WTC11 (cell line): ENCODE measurements at places on chromosomes 2 and 18. TPM values are rescaled to one million over a fixed set of nuclear protein-coding genes. Genes with fewer than 3 reads are reported as not detected.

GRCh38 chr2:101790857-101791256, 93.3 kb downstream of the MAP4K4 start:
- H3K36me3 ChIP-seq: peaks cover 8% of the 10 kb centered on the region; the same call in 1 of the 2 replicates
- peak overlapping the region; percentile 0; the same call in 1 of the 2 replicates for H3K27ac ChIP-seq

- no peaks in the 10 kb centered on the region for H3K4me1 ChIP-seq
- DNase-seq: no peak
- no peak overlapping the region for H3K27ac ChIP-seq
- H3K4me3 ChIP-seq: no peak overlapping the region
- peaks cover 6% of the 10 kb centered on the region for H3K27me3 ChIP-seq
Observed at GRCh38 chr2:62604336-62604735, 98.3 kb upstream of the TMEM17 start.

The PLEKHH2 gene
- total RNA-seq: 5.8 to 7.1 TPM (median 7.0 TPM) in 3 replicates

GRCh38 chr2:109032229-109032820, 43.3 kb upstream of the EDAR start:
- peaks cover 61% of the 10 kb centered on the region for H3K27me3 ChIP-seq
- H3K27ac ChIP-seq: no peak overlapping the region; the same call in 1 of the 2 replicates
- H3K36me3 ChIP-seq: peaks cover 6% of the 10 kb centered on the region
- peak overlapping the region; percentile 73 for H3K4me3 ChIP-seq
- H3K4me1 ChIP-seq: peaks cover 23% of the 10 kb centered on the region
- DNase-seq: no peak

DNA sequence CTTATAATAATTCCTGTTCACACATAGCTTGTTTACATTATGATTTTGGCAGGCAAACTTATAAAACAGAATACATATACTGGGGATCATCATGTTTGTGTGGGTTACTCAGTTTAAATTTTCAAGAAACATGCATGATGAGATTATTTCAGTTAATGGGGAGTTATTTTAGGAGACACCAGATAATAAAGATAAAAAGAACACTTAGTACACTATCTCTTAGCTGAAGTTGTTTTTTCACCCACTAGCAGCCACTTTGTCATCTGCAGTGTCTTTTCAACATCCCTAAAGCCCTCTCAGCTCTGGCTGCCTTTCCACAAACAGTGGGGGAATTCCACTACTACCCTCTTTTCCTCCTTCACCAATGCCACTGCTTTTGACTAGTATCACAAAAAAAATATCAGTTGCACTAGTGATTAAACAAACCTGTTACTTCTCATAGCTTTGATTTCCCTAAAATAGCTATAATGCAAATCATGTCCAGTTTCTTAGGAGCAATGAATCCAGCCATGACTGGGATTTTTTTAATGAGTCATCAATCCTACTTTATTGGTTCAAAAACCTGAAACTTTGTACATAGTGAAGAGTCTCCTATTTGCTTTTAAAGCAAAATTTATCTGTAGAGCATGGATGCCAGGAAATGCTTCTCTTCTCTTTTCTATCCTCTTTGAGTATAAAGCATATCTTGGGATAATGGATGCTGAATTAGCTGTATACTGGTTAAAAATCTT, 156.7 kb upstream of the TFPI start:
- H3K27me3 ChIP-seq: no peaks in the 10 kb centered on the region
- no peak for DNase-seq
- peaks cover 25% of the 10 kb centered on the region for H3K4me1 ChIP-seq
- H3K27ac ChIP-seq: no peak overlapping the region

- H3K4me3 ChIP-seq: no peak overlapping the region
- peak; percentile 17 for DNase-seq
- no peaks in the 10 kb centered on the region for H3K36me3 ChIP-seq
- H3K4me1 ChIP-seq: peaks cover 7% of the 10 kb centered on the region
- H3K27me3 ChIP-seq: no peaks in the 10 kb centered on the region
Observed at GRCh38 chr2:32772638-32773447, 145.0 kb downstream of the TTC27 start.

- no peaks in the 10 kb centered on the region for H3K27me3 ChIP-seq
- peak; percentile 18 for DNase-seq
- H3K4me1 ChIP-seq: peaks cover 19% of the 10 kb centered on the region
Observed at GRCh38 chr2:191030521-191031154, 16.7 kb upstream of the STAT1 start.

The PSMA8 gene
- not detected in 3 replicates for total RNA-seq

DNA sequence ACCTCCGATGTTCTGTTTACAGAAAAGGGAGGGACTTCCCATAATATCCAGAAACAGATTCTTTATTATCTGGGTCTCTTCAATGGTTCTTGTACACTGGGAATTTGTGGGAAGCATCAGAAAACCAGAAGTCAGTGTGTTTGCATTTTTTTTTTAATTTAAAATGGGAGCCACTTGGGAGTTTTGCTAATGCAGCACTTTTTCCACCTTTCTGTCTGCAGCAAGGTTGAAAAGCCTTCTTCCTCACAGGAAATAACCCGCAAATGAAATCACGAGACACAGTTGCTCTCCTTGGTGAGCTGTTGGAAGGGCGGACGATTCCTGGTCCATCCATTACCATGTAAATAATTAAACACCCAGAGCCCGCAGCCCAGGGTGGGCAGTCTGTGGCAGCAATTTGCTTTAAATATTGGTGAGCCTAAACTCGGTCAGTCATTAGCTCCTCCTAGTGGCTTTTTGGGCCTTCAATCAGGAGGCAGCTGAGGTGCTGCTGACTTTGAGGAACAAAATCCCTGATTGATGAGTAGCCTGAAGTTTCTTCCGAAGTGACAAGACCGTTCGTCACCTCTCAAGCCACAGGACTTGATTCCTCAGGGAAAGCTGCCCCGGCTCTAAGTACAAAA, 471.5 kb downstream of the EPHA4 start:
- H3K4me1 ChIP-seq: peaks cover 20% of the 10 kb centered on the region
- H3K36me3 ChIP-seq: no peaks in the 10 kb centered on the region
- no peak overlapping the region for H3K27ac ChIP-seq
- no peaks in the 10 kb centered on the region for H3K27me3 ChIP-seq
